ENCODE measurements at places on chromosomes 5 and 9. TPM values are rescaled to one million over a fixed set of nuclear protein-coding genes. Genes with fewer than 3 reads are reported as not detected.
A peak's percentile ranks its signal among the peaks of the same experiment; 100 is the strongest.

- DNase-seq: no peak
Measured at GRCh38 chr5:169913479-169913878, 66.8 kb downstream of the INSYN2B start.

- no peak for DNase-seq
Measured at GRCh38 chr9:131735238-131736128, 4.4 kb downstream of the RAPGEF1 start.

- no peak for DNase-seq
Measured at GRCh38 chr5:102663749-102664530, 91.2 kb upstream of the PAM start.

DNA sequence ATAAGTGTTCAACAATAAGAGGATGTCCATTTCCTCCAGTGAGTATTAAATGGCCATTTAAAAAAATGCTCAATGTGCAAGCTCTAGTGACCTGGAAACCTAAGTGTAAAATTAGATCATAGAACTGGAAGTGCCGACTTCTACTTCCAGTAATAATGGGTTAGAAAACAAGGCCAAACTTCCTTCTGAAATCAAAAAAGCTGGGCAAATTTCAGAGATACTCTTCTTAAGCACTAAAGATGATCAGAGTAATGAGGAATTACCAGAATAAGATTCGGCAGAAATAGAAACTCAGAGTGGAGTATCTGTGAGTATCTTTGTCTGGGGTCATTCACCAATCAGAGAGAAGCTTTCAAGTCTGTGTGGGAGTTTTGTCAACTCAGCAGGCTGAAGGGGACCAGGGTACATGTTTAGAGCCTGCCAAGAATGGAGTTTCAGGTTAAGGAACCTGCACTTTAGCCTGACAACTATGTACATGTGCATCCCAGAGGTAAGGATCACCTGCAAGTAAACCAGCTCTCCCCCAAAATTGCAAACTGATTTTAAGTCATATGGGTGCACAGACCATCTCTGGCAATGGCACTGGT, 17.1 kb downstream of the FCN2 start:
- no peak for DNase-seq

DNA sequence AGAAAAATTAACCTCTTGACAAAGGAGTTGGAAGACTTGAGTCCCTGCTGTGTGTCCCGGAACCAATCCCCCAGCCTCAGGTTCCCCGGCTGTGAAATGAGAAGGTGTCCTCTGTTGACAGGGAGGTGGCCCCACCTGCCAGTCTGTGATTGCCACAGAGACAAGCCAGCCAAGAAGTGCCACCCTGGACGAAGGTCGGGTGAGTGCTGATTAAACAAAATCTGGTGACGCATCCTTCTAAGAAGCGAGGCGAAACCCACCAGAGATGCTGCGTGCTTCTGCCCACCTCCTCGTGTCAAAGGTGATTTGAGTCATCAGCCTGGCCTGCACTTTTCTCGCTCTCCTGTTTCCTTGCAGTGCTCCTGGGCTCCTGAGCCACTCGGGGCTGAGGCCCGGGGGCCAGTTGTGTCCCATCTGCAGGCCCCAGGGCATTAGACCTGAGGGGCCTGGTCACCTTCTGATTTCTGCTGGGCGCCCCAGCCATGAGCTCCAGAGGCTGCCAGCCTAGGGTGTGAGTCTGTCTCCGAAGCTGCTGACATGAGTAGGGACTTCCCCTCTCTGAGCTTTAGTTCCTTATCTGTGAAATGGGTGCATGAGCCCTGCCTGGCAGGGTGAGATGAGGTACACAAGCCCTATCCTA, 28.7 kb downstream of the NEK6 start:
- peak; percentile 70 for DNase-seq

GRCh38 chr5:3377176-3377575, 218.5 kb upstream of the IRX1 start:
- DNase-seq: no peak

- DNase-seq: peak; percentile 22
Measured at GRCh38 chr9:27379311-27380251, 82.6 kb upstream of the EQTN start.

DNA sequence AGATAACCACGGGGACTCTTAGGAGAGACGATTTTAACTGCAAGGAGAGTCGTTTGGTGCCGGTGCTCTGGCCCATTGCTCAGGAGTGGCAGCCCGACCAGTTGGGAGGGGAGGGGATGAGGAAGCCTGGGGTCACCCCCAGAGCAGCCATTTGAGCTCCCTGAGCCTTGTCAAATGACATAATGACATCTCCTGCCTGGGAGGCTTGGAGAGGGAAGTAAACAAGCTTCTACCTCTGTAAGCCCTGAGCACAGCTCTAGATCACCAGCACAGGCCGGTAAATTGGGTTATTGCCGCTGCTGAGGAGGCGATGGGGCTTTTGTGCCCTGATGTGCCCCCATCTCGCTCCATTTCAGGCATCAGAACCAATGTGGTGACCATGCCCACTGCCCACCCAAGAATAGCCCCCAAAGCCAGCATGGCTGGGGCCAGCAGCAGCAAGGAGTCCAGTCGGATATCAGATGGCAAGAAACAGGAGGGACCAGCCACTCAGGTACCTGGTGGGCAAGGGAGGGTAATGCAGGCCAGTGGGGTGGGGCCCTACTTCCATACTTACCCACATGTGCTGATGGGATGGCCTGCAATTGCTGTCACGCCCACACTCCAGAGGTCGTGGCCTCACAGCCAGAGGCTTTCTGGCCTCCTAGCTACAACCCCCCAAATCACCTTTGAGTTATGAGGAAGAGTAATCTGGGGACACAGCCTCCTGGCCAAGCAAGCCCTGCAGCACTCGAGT, 23.0 kb downstream of the CD74 start:
- no peak for DNase-seq

DNA sequence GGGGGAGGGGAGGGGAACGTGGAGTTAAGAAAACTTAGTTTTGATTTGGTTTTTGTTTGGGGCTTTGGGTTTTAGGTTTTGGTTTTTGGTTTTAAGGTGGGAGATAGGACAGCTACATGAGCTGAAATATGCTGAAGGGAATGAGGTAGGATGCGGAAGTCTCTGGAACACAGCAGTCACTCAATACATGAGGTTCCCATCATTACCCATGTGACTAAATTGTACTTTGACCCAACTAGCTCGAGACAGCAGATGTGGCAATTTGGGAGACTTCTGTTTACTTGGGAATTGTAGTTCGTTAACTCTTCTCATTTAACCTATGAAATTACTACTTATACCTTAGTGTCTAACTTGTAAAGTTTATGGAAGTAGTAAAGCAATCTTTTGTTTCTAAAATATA, 124.2 kb downstream of the TLE1 start:
- DNase-seq: no peak

DNA sequence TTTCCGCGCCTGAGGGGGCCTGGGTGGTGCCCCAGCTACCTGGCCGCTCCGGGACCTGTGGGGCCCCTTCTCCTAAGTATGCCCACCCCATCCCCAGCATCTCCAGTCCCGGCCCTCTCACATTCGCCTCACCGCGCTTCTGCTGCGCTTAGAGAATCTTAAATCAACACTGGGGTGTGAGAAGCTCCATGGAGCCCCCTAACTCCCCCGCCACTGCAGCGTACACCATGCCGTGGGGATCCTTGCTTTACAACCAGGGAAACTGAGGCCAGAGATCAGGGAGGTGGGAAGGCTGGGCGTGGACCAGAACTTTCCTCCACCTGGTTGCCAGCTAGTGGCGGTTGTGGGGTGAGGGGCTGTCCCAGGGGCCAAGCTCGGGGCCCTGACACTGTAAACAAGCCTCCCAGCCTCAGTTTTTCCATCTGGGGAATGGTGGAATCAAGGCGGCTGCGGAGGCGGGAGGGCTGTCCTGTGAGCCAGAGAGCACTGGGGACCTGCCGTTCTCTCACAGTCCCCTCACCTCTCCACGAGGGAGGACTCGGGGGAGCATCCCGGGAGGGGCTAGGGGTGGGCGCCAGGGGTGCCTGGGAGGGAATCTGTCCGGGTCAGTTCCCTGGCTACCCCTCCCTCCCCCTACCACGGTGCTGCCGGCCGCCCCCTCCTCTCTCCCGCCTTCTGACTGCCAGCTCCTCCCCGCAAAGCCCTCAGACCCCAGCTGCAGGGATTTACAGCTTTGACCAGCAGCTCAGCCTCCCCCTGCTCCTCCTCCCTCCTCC, 161.2 kb downstream of the C9orf50 start:
- DNase-seq: peak; percentile 70

DNA sequence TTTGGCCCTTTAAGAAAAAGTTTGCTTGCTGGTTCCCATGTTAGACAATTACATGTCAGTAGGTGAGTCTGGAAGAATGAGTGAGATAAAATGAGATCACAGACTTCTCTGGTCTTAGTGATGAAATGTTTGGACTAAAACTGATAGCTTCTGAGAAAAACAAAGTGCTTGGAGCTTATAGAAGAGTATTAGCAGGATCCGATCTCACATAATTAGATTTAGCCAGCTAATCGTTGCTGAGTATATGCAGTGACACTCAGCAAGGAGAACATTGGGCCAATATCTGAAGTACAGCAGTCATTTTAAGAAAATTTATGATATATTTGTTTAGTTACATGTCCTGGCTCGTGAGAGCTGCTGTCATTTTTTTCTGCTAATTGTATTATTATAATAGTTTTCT, 135.8 kb downstream of the SNCAIP start:
- no peak for DNase-seq

DNA sequence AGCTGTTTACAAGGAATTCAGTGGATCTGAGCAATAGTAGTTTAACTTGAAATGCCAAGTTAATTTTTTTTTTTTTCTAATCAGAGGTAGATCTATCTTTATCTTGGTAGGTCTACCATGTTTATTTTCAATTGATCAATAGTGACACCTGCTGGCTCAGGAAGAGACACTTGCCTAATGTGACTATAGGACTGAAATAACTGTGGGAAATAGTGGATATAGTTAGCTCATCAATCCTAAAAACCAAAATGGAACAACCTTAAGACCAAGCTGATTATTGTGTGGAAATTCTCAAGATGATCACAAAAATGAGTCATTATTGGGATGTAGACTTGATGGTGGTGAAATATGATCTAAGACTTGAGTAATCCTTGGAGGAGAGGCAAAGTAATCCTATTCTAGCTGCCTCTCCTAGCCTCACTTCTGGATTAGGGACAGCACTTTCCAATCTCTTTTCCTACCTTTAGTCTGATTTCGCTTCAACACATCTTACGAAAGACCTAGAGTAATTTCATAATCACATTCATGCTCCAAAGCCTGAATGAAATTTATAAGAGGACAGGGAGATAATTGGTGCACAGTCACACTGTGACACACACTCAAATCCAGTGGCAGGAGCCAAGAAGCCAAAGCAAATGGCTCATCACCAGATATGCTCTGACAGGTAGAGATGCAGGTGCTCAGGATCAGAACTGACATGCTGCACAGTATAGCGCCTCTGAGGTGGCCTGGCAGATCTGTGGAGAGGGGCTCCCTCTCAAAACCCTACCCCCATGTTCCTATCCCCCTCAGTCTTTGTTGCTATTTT, 156.3 kb downstream of the HMHB1 start:
- DNase-seq: no peak

GRCh38 chr9:73157811-73158210, 6.1 kb downstream of the ANXA1 start:
- no peak for DNase-seq

DNA sequence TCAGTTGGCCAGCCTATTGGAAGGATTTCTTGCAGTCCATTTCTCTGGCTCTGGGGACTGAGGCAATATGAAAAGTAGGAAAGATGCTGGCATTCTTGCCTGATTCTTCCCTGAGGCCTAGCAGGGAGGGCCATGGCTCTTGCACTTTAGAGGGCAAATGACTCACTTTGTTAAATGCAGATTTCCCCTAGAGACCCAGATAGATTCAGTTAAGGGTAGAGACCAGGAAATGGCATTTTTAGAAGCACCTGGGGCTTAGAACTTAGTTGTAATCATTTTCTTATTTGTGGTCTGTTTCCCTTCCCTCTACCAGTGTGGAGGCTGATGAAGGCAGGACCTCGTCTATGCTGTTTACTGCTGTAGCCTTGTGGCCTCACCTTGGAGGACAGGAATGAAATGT, 112.8 kb upstream of the NR3C1 start:
- DNase-seq: no peak

GRCh38 chr9:6695121-6695814, 49.7 kb upstream of the GLDC start:
- DNase-seq: no peak

DNA sequence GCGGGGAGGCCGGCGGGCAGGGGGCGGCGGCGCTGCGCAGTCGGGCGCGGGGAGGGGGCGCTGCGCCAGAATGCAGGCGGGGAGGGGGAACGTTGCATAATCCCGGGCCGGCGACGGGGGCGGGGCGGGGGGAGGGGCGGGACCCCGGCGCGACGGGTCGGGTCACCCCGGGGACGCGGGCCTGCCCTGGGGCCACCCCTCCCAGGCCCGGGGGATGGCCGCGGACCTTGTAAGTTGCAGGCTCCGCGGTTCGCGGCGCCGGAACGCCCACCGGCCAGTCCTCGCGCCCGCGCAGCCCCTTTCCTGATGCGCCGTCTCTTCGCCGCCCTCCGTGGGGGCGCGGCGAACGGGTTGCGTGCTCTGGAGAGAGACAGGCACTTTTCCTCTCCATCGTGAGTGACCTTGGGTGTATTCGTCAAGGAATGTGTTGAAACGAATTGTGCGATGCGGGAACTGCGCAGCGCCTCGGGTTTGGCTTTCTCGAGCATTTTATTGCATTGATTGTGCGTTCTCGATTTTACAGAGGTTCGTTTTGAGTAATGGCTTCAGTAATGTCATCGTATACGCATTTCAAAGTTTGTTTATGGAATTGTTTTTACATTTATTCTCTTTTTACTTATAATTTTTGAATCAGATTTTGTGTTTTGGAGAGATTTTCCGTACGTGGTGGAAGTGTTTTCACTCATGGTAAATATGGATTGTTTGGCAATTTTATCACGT, 802 bp downstream of the SPIN1 start:
- peak; percentile 66 for DNase-seq

DNA sequence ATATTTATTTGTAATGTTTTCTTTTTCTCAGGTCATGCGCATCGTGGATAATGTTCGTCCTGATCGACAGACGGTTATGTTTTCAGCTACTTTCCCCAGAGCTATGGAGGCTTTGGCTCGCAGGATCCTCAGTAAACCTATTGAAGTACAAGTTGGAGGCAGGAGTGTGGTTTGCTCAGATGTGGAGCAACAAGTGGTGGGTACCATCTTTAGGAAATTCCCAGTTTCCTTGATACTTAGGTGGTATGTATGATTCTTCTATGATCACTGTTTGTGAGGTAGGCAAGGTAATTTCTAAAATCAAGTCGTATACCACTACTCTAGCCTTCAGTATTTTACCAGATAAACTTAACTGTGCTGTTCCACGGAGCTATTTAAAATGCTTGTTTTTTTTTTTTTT, 36.2 kb downstream of the DDX46 start:
- DNase-seq: no peak

The DRD1 gene
- total RNA-seq: not detected

The FOXD1 gene
- 0.58 TPM for total RNA-seq

The TAF11L5 gene
- total RNA-seq: not detected

The LCP2 gene
- 192 TPM for total RNA-seq

The ITGA1 gene
- 9.9 TPM for total RNA-seq

The OLFML2A gene
- not detected for total RNA-seq

The LCN15 gene
- total RNA-seq: not detected

The MOB3B gene
- 1.3 TPM for total RNA-seq

The GPR151 gene
- total RNA-seq: not detected

The PLK2 gene
- 2.3 TPM for total RNA-seq

The WWC1 gene
- 1.5 TPM for total RNA-seq

All from activated naive CD8-positive, alpha-beta T cell treated with anti-CD3 and anti-CD28 coated beads for 36 hours (primary cell).